ENCODE measurements at places on chromosomes 6 and 20.

GRCh38 chr6:87436435-87436834, 28.7 kb downstream of the CFAP206 start:
- DNase-seq: peak; percentile 77

DNA sequence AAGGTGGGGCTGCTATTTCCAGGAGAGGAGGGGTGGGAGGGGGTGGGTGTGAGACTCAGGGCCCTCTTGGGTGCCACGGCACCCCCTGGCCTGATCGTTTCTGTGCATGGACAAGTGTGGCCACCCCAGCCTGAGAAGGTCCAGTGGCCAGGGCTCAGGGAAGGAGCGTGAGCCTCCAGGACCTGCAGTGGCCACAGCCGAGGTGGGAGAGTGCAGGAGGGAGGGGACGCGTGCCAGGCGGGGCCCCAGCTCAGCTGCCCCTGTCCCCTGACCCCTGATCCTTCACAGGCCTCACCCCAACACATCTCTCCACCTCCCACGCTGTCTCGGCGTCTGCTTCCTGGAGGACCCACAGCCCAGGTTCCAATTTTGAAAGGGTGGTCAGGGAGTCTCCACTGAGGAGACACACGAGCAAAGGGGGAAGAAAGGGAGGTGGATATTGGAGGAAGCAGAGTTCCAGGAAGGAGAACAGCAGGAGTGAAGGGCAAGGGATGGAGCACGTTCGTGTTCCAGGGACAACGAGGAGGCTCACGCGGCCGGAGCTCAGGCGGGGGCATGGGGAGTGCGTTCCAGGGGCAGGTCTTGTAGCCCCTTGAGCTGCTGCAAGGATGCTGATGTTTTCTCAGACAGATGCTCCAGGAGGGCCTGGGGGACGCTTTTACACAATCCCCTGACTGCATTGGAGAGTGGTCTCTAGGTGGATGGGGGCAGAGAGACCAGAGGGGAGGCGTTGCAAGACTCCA, 4.2 kb upstream of the HRH3 start:
- DNase-seq: no peak

- DNase-seq: peak; percentile 89
Measured at GRCh38 chr6:126118058-126118755, 131.9 kb downstream of the TRMT11 start.

GRCh38 chr20:57251344-57251743, 15.1 kb downstream of the BMP7 start:
- DNase-seq: no peak

DNA sequence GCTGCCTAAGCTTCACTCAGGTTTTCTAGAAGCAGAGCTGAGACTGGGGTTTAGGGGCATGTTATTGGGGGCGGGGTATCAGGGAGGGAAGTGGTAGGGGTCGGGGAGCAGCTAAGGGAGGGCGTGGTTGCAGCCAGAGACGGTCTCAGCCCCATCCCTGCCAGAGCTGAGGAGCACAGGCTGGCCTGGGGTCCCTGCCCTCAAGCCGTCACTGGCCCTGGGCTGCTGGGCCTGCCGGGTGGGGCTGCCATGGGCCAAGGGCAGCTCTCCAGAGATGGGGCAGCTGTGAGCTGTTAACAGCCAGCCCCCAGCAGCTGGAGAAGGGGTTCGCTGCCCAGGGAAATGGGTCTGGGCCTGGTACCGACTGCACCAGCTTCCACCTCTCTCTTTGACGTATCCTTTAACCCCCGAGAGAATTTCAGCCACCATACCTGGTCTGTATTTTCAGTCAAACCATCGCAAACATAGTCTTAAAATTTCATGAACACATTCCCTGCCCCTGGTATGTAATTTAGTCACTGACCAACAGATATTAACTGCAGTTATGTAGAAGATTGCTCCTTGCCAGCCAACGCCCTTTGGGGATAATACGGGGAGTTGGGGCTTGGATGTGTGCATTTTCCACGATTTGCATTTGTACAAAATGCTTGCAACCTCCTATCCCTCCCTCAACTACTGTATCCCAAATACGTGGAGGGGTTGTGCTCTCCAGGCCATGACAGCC, 253.4 kb downstream of the TAF4 start:
- no peak for DNase-seq

- peak; percentile 22 for DNase-seq
Measured at GRCh38 chr6:41894366-41895299, 542 bp downstream of the USP49 start.

DNA sequence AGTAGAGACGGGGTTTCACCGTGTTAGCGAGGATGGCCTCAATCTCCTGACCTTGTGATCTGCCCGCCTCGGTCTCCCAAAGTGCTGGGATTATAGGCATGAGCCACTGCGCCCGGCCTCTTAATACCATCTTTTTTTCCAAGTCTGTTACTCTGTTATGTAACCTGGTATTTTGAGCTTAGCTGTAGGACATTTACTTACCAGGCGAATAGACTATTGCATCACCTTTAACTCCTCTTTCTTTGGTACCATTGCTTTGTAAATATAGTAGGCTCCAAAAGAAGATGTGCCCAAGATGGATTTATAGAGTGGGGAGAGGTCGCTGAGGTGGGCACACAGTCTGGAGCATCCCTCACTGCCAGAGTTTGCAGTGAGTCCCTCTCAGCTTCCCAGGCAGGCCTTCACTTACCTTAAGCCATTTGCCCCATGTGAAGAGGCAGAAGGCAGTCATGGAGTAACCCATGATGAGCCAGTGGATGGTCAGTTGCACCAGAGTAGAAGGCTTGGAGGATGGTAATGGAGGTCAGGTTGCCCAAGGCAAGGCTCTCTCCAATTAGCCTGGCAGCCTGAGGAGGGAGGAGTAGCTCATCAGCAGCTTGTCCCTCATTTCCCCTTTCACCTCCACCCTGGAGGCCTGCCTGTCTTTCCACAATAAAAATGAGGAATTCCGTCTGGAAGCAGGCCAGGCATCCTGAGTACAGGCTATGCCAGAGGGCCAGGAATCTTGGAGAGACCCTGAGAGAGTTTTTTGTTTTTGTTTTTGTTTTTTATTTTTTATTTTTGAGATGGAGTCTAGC, 9.7 kb downstream of the TIAM2 start:
- DNase-seq: no peak

DNA sequence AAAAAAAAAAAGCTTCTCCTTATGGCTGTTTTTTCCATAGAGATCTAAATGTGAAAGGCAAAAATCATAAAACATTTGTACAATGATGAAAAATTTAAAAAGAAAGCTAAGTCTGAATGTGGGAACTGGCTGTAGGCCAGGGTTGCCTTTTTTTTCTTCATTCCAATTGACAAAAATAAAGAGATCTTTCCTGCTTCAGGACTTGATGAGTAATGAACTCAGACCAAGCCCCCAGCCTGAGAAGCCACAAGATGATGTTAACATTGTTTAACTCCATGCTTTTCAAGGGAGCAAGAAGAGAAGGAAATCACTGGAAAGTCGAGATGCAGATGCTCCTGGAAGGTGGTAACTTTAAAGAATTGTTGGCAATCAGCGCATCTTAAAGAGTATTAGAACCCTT, 41.4 kb downstream of the TRMT6 start:
- DNase-seq: no peak

- no peak for DNase-seq
Measured at GRCh38 chr6:44002067-44002592, 125.1 kb downstream of the MRPL14 start.

DNA sequence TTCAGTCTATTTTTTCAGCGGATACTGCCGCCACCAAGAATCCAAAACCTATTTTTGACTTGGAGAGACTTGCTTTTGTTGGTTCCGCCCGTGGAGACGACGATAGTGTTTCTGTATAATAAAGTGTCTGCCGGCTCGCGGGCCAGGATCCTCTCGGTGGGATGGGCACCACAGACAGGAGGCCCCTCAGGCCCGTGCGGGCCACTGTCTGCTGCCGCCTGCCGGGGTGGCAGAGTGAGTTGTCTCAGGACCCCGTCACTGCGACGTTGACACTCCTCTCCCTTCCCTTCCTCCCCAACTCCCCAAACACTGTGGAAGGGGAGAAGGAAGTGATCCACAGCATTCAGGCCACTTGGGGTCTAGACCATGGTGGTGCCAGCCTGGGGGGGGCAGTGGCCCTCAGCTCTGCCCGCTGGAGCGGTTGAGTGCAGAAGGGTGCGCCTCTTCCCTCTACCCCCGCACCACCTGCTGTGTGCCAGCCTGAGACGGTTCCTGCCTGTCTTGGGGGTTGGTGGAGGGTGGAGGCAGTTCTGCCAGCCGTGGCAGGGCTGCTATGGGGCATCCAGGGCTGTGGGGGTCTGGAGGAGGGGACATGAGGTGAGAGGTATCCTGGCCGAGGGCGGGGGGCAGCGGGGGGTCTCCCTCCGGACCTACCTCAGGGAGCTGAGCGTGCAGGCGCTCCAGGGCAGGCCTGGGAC, 17.5 kb downstream of the RBM38 start:
- no peak for DNase-seq

- DNase-seq: no peak
Measured at GRCh38 chr6:56022678-56023077, 147.3 kb upstream of the BMP5 start.

DNA sequence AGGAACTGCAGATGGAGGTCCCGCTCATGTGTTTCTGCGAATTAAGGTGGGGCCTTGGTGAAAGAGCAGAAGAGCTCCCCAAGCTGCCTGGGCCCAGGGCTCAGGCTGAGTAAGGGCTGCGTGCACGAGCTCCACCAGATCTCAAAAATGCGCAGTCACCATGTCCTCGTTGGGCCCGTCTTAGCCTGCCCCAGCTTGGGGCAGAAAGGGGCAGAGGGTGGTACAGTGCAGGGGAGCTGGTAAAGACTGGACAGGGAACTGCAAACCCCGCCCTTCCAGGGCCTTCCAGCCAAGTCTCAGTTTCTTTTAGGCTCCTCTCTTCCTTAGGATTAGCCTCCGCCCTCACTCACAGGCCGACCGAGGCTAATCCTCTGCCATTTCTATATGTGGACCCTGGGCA, 101.6 kb downstream of the FOXF2 start:
- DNase-seq: no peak

- no peak for DNase-seq
Measured at GRCh38 chr20:21184819-21185218, 58.9 kb downstream of the KIZ start.

- DNase-seq: peak; percentile 66
Measured at GRCh38 chr6:151482290-151482689, 11.5 kb upstream of the CCDC170 start.
